Right cardiac atrium (tissue), 5 donors: ENCODE measurements at places on chromosomes 4 and X. TPM values are rescaled to one million over a fixed set of nuclear protein-coding genes. Genes with fewer than 3 reads are reported as not detected.
A peak's percentile ranks its signal among the peaks of the same experiment; 100 is the strongest.

- no peak for DNase-seq
Observed at GRCh38 chr4:158847535-158847934, 78.7 kb downstream of the FNIP2 start.

- DNase-seq, result peak; percentile 82
Observed at GRCh38 chrX:53048169-53049126, at the start of gene GPR173. Gene GPR173 (plus strand): TSS chrX:53048789. CDS start chrX:53076622, 27,833 bp downstream.

GRCh38 chrX:119682019-119682989, 10.7 kb downstream of the SEPTIN6 start:
- DNase-seq, result no peak

GRCh38 chr4:13093170-13093569, 391.0 kb downstream of the RAB28 start:
- no peak for DNase-seq

GRCh38 chr4:81506731-81507130, 35.0 kb upstream of the RASGEF1B start:
- DNase-seq, result no peak

DNA sequence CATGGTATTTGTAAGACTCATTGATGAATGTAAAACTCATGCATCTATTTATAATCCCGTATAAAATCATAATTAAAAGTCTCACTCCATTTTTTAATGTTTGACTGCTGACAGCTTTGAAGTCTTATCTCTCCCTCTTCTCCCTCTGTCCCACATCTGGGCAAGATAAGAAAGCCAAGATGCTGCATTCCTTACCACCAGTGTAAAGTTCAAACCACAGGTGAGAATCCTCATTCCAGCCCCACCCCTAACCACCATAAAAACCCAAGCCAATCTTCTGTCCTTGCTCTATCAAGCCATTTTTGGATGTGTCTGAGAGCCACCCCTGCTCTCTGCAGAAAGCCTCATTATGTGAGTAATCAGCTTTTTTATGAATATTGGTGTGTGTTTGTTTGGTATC, 59.3 kb upstream of the MAGED1 start:
- no peak for DNase-seq

- DNase-seq, result no peak
Observed at GRCh38 chr4:137587796-137588195, 55.5 kb upstream of the PCDH18 start.

DNA sequence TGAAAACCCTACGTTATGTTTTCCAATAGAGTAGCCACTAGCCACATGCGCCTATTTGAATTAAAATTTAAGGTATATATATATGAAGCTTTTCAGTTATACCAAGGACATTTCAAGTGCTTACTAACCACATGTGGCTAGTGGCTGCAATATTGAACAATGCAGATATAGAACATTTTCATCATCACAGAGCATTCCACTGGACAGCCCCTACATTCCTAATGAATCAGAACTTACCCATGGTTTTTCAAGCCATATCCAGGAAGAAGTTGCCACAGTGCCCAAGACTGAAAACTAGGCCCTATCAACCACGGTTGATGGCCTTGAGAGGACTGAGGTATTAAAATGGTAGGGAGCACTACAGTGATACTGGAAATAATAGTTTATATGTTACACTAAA, 29.7 kb downstream of the NEK1 start:
- no peak for DNase-seq

- DNase-seq, result no peak
Observed at GRCh38 chr4:175215657-175216056, 297.5 kb downstream of the ADAM29 start.

- no peak for DNase-seq
Observed at GRCh38 chr4:1771555-1772305, 21.4 kb upstream of the FGFR3 start.

DNA sequence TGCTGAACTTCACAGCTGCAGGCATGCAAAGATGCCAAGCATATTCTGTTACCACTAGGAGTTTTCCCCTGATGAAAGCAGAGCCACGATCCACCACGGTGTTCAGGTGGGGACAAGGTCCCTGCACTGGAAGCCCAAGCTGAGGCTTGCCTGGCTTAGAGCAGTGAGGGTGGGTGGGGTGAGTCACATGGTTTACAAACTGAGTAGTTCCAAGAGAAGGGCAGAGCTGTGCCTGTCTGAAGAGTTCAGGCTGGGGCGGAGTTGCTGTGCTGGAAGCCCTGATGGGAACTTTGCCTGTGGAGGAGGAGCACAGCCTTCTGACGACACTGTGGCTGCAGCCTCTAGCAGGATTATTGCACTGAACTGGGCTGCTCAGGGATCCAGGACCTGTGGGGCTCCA, 45.5 kb downstream of the FAM9B start:
- DNase-seq, result peak; percentile 69

DNA sequence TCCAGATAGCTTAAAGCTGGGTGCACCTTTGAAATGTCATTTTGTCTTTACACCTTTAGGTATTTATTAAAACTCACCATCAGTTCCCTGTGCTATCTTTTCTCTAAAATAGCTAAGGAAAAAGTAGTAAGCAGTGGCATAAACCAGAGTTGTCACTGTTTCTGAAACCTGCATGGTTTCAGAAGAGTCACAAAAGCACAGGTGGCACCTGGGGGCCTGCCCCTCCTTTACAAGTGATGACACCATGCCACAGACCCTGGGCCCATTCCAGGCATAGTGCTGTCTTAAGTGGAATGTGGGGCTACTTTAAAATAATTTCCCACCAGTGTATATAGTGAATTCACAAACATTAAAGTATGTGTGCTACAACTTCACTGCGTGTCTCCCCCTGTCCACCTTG, 47.8 kb downstream of the DCUN1D4 start:
- DNase-seq, result no peak

- no peak for DNase-seq
Observed at GRCh38 chr4:147785129-147785528, 53.2 kb downstream of the ARHGAP10 start.

DNA sequence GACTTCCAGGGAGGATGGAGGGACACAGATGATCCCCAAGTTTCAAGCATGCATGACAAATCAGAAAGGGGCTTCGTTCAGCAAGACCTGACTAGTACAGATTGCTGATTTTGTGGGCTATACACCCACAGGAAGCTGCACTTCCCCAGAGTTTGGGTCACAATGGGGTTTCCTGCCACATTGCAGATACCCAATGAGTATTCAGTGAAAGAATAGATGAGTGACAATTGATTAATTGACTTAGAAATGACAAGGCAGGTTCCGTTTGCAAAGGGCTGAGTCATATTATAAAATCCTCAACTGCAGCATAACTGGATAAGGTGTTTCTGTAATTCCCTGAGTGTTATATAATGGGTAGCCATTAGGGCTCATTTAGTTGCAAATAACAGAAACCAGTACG, 146.6 kb upstream of the TBL1X start:
- no peak for DNase-seq

DNA sequence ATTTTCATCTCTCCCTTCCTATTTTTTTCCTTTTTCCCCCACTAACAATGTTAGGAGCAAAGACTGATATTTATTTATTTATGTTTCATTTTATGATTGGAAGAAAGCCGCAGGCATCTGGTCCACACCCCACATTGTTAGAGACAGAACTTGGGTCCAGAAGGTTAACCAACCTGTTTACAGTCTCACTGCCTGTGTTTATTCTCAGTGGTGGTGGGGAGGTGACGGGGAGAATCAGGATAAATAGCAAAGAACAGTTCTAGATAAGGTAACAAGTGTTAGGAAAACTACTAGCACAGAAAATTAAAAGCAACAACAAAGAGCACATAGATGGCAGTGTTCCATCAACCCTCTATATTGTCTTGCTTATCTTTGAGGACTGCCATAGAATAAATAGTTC, 301.7 kb upstream of the DIPK2B start:
- no peak for DNase-seq

DNA sequence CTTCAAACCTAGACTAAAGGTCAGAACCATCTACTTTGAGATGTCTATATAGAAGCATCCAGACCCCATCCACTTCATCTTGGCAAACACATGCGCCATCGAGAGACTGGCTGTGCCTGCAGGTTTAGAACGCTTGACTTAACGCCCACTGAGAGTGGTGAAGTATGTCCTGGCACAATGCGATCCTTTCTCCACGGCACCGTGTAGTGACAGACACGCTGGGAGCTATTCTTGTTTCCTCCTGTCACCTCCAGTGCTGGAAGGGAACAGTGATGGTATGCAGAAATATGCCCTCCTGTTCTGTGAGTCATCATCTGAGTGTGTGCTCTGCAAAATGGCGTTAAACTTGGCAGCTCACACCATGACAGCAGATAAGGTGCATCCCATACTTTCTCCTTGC, 330.2 kb downstream of the NLGN4X start:
- no peak for DNase-seq

DNA sequence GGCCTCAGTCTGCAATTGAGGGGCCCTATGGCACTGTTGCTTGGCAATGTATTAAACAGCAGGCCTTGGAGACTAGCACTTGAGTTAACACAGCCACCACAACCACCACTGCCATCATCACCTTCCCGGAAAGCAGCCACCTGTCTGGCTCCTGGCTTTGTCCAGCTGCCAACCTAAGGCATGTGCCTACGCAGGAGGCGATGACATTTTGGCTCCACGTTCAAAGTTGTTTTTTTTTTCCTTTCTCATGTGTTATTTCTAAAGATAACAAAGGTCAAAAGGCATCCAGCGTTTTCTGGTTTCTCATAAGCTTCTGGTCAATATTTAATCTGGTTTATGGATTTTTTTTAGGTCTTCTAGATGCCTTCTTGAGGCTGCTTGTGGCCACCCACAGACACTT, 7.5 kb downstream of the CLDN2 start:
- no peak for DNase-seq

DNA sequence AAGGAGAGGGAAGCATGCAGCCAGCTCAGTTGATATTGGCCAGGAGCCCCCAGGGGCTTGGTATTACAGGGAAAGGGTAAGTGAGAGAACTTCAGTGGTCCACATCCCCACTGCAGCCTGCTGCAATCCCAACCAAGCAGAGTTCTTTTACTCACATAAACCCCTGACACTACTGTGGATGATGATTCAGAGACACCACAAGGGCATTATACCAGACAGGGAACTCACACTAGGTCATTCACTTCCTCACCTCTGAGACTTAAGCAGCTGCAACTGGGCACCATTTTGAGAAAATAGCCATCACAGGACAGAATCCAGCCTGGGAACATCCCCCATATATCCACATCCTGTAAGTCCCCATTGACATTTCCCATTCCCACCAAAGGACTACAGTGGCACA, 248.0 kb downstream of the INPP4B start:
- no peak for DNase-seq

DNA sequence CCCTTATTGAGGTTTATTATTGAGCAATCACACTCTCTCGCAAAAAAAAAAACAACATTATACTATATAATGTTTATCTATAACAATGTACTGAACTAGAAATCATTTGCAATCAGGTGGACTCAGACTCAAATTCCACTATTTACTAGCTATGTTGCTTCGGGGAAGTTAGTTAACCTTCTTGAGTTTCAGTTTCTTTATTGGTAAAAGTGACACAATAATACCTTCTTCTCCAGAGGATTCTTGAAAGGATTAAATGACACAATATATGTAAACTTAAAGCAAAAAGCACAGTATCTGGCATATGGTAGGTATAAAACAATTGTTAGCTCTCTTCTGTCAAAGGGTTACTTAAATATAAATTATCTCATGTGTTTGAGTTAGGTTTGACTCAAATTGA, 31.5 kb upstream of the HDAC8 start:
- no peak for DNase-seq

GRCh38 chrX:153793291-153793690, 884 bp downstream of the IDH3G start:
- no peak for DNase-seq

DNA sequence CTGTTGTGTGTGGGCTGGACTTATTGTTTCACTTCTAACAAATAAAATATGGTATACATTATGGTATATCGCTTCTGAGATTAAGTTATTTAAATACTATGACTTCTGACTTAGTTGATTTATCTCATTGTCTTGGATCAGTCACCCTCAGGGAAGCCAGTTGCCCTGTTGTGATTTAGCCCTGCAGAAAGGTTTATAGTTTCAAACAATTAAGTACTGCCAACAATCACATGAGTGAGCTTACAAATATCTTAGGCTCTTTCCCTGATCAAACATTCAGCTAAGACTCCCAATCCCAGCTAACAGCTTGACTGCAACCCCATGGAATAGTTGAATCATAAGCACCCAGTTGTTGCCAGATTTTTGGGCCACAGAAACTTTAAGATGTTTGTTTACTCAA, 85.4 kb downstream of the MAGEC1 start:
- DNase-seq, result no peak

- DNase-seq, result no peak
Observed at GRCh38 chr4:181225616-181226261, 1017.5 kb upstream of the TENM3 start.

DNA sequence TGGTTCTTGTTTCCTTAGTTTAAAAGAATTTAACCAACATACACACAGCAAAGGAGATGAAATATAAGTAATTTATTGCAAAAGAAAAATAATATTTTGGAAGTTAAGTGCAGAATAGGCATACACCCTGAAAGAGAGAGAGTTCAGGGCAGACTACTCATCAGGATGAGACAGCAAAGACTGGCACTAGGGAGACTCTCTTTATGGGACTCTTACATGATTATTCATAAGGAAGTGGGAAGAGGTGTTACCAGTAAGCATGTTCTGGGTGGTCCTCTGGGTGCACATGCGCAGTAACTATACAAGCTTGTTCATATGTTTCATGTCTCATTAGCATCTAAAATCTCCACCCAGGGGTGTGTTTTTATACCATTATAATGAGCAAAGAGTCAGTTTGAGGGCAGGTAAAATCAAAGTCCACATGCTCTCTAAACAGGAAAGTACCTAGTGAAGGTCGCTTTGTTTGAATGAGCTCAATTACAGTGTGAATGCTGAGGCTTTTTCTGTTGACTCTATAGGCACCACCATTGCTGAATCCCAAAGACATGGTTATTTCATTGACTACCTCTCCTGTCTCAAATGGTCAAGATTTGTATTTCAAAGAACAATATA, 38.2 kb upstream of the PRDM5 start:
- DNase-seq, result no peak

GRCh38 chr4:65880594-65880993, 210.3 kb upstream of the EPHA5 start:
- DNase-seq, result no peak

DNA sequence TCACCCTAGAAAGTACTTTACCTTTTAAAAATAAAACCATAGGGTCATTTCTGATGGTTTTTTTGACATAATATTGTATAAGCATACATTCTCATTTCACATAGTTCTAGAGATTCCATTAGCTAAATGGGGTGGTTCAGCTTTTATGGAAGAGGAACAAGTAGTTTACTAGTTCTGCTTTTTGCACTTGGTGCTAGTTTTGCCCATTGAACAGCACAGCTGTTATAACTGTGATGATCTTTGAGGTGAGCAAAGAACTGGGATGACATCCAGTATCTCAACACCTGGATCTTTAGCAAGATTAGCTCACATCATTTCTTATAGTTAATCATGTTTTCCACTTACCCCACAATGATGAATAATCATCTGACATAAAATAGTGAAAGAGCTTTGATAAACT, 40.9 kb downstream of the MOB1B start:
- no peak for DNase-seq

Gene CENPVL2
- not detected for polyA plus RNA-seq

Gene MSL3
- polyA plus RNA-seq, result 11.4 TPM

Gene MBNL3
- 19.2 TPM for polyA plus RNA-seq

Gene LONRF3
- polyA plus RNA-seq, result 2.1 TPM

Gene RNF113A
- 11.6 TPM for polyA plus RNA-seq

Gene DYNLT3
- 20.5 TPM for polyA plus RNA-seq

Gene HADH
- polyA plus RNA-seq, result 160 TPM

Gene NAP1L2
- polyA plus RNA-seq, result 8.6 TPM

Gene FRG2
- not detected for polyA plus RNA-seq

Gene NXF2B
- polyA plus RNA-seq, result not detected

Gene ASMT
- not detected for polyA plus RNA-seq

Gene AMTN
- not detected for polyA plus RNA-seq

Gene GATA1
- polyA plus RNA-seq, result not detected

Gene AWAT2
- polyA plus RNA-seq, result not detected

Gene PRSS12
- 0.02 TPM for polyA plus RNA-seq
